ENCODE measurements at places on chromosomes 2 and 18. TPM values are rescaled to one million over a fixed set of nuclear protein-coding genes. Genes with fewer than 3 reads are reported as not detected.

Gene FAHD2A
- 21.0 TPM for total RNA-seq

Gene C2orf66
- total RNA-seq = not detected

- no peak for DNase-seq
- no peaks in the 10 kb centered on the region for H3K27me3 ChIP-seq
- no peaks in the 10 kb centered on the region for H3K4me1 ChIP-seq
- no peak overlapping the region for H3K4me3 ChIP-seq
These were observed 698.2 kb downstream of the TRIB2 start for GRCh38 chr2:13414897-13415296.

Gene PLEKHA3
- total RNA-seq = 26.1 TPM

Gene OTOS
- not detected for total RNA-seq

Gene CASP10
- 52.3 TPM for total RNA-seq

DNA sequence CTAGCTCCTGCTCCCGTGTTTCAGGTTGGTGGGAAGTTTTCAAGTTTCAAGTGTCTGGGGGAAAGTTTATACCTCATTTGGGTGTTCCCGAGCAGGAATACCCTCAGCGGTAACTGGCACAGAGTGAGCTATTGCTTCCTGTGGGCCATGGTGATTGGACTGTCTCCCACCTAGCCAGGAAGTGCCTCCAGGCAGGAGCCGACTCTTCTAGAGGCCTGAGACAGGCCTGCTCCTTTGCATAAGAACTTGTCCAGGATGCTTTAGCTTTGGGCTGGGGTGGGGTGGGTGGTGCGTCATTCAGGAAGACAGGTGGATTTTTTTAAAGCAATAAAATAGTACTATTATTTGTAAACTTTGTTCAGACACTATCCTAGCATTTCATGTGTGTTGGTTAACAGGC lies 23.5 kb upstream of the DNMT3A start:
- no peak overlapping the region for H3K27ac ChIP-seq
- H3K27me3 ChIP-seq = no peaks in the 10 kb centered on the region
- H3K36me3 ChIP-seq = no peaks in the 10 kb centered on the region
- DNase-seq = no peak
- no peak overlapping the region for H3K4me3 ChIP-seq

GRCh38 chr2:37653805-37654378 lies 17.6 kb downstream of the CDC42EP3 start:
- H3K27ac ChIP-seq = peak overlapping the region; percentile 31
- H3K4me1 ChIP-seq = no peaks in the 10 kb centered on the region
- DNase-seq = no peak
- H3K36me3 ChIP-seq = no peaks in the 10 kb centered on the region
- no peaks in the 10 kb centered on the region for H3K27me3 ChIP-seq

Gene ACVR1C
- 18.2 TPM for total RNA-seq

GRCh38 chr2:27873091-27873490 lies 17.1 kb downstream of the RBKS start:
- no peak overlapping the region for H3K4me3 ChIP-seq
- no peak overlapping the region for H3K27ac ChIP-seq
- H3K4me1 ChIP-seq = no peaks in the 10 kb centered on the region
- no peaks in the 10 kb centered on the region for H3K36me3 ChIP-seq
- no peaks in the 10 kb centered on the region for H3K27me3 ChIP-seq

DNA sequence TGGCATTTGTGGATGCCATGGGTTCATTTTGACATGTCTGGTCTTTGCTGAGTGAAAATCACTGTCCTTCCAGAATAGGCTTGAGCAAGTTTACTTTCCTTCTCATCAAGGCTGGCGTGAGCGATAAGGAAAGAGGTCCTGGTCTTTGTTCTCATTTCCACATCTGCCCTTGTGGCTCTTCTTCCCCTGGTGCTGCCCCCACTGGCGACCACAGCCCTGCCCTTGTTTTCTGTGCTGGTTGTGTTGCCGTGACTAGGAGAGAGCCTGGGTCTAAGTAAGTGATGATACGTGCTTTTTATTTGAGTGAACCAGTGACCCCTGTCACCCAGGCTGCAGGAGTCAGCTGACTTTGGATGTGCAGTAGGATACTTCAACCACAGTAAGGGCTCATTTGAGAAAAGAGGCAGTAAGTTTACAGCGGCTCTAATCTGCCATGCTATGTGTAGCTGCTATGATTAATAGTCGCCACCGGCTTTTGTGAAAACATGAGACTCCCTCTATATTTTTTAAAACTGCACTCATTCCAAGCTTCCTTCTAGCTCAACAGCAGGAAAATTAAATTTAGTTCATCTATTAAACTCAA lies 441.7 kb downstream of the RNF144A start:
- no peak overlapping the region for H3K4me3 ChIP-seq
- DNase-seq = no peak
- H3K27me3 ChIP-seq = no peaks in the 10 kb centered on the region
- H3K36me3 ChIP-seq = no peaks in the 10 kb centered on the region
- H3K27ac ChIP-seq = no peak overlapping the region
- no peaks in the 10 kb centered on the region for H3K4me1 ChIP-seq

DNA sequence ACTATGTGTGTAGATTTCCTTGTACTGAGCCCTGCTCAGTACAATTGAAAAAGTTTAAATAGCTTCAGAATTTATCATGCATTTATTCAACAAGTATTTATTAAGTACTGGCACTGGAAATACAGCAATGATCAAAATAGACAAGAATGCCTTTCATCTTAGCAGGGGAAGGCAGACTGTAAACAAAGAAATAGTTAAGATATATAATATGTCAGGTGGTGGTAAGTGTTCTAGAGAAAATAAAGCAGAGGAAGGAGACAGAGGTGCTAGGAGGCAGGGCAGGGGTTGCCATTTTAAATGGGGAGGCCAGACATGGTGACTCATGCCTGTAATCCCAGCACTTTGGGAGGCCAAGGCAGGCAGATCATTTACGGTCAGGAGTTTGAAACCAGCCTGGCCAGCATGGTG lies 13.6 kb upstream of the LIPG start:
- H3K4me3 ChIP-seq = no peak overlapping the region
- no peaks in the 10 kb centered on the region for H3K36me3 ChIP-seq
- H3K27me3 ChIP-seq = no peaks in the 10 kb centered on the region
- H3K27ac ChIP-seq = no peak overlapping the region
- no peaks in the 10 kb centered on the region for H3K4me1 ChIP-seq

- H3K4me3 ChIP-seq = no peak overlapping the region
- DNase-seq = no peak
- H3K36me3 ChIP-seq = no peaks in the 10 kb centered on the region
These were observed 4.8 kb downstream of the NT5C1B start for GRCh38 chr2:18584608-18584954.

DNA sequence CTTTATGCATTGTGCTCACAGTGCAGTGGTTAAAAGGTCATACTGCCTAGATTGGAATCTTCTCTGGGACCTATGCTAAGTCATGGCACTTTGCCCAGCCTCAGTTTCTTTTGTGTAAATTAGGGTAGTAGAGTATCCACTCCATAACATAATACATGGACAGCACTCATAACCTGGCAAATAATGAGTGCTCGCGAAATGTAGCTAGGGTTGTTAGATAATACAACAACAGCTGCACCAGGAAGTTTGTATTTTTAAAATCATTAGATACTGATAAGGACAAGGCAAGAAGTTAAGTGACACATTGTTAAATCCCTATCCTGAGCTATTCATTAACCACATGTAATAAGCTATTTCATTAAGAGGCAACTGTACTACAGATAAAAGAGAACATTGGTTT lies 13.8 kb upstream of the PLA2R1 start:
- no peaks in the 10 kb centered on the region for H3K36me3 ChIP-seq
- no peaks in the 10 kb centered on the region for H3K27me3 ChIP-seq
- H3K4me3 ChIP-seq = no peak overlapping the region
- no peak for DNase-seq

DNA sequence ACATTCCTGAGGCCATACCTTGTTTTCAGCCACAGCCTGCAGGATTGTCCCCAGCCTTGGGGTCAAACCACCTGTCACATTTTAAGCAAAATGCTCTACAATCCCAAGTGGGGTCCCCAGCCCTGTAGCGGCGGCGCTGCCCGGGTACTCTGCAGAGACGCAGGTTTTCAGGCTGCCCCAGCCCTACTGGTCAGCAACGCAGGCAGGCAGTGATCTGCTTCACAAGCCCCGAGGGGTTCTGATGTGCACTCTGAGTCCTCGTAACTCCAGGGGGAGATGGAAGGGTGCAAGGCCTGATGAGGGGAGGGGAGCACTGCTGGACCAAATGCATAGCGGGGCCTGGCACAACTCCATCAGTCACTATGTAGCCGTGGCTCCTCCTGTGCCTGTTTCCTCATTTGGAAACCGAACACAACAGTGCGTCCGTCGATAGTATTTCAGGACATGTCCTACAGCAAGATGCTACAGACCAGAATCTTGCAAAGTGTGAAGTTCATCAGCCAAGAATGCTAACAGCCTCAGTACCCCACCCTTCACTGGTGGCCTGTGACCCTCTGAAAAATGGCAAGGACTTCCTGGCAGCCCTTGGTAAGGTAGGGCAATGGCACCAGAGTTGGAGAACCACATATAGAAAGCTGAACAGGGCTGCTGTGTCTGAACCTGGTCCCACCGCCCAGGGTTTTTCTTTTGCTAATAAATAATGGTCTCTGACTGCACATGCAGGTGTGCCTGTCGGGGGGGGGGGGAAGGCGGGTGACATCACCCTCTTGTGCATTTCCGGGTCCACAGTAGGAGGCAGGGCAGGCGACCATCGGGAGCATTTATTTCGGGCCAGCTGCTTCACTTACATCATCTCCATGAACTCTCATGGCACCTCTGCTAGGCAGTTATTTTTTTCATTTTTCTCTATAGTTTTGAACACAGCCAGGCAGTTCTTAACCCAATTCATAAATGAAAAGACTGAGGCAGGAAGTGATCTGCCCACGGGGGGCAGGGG lies 50.6 kb upstream of the TFCP2L1 start:
- peaks cover 4% of the 10 kb centered on the region for H3K4me1 ChIP-seq
- DNase-seq = no peak
- no peak overlapping the region for H3K27ac ChIP-seq
- H3K4me3 ChIP-seq = no peak overlapping the region

GRCh38 chr18:78765142-78765541 lies 214.5 kb upstream of the SALL3 start:
- no peaks in the 10 kb centered on the region for H3K4me1 ChIP-seq
- no peak overlapping the region for H3K27ac ChIP-seq
- H3K36me3 ChIP-seq = no peaks in the 10 kb centered on the region
- DNase-seq = no peak

GRCh38 chr2:238125127-238125885 lies 13.2 kb upstream of the KLHL30 start:
- no peaks in the 10 kb centered on the region for H3K4me1 ChIP-seq
- H3K36me3 ChIP-seq = no peaks in the 10 kb centered on the region
- H3K27ac ChIP-seq = no peak overlapping the region

DNA sequence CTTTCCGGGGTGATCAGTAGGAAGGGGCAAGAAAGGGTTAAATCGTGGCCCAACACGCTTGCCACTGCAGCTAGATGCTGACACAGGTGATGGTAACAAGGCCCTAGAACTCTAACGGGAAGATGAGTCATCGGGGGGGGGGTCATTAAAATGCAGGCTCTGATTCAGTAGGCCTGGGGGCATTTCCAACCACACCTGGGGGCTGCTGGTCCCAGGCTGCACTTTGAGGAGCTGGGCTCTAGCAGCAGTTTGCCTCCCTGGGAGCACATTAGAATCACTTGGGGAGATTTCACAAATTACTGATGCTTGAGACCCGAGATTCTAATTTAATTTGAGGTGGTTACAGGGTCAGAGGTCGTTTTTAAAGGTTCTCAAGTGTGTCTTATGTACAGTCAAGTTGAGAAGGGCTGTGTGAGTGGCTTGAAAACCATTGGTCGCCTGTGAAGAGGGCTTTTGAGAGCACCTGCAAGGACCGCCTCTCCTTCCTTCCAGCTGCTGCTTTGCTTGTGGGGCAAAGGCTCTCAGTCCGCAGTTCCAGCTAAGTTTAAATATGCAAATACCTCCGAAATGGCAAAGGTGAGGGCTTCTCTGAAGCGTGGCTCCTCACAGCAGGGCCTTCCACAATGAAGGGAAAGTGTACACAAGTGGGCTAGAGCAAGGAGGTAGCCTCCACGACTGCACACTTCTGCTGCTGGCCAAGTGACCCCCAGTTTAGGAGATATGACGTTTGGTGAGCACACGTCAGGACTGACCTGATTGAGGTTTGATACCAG lies 128.0 kb upstream of the MSH6 start:
- no peak overlapping the region for H3K4me3 ChIP-seq
- DNase-seq = no peak
- H3K27ac ChIP-seq = no peak overlapping the region
- H3K36me3 ChIP-seq = no peaks in the 10 kb centered on the region

Gene SERPINB4
- total RNA-seq = not detected

Gene AGXT
- total RNA-seq = 6.1 TPM

Gene ALKAL2
- total RNA-seq = 3.3 TPM
